Astrocyte (in vitro differentiated cells and primary cell): ENCODE measurements at places on chromosomes 11 and 22. TPM values are rescaled to one million over a fixed set of nuclear protein-coding genes. Genes with fewer than 3 reads are reported as not detected.
A peak's percentile ranks its signal among the peaks of the same experiment; 100 is the strongest.

DNA sequence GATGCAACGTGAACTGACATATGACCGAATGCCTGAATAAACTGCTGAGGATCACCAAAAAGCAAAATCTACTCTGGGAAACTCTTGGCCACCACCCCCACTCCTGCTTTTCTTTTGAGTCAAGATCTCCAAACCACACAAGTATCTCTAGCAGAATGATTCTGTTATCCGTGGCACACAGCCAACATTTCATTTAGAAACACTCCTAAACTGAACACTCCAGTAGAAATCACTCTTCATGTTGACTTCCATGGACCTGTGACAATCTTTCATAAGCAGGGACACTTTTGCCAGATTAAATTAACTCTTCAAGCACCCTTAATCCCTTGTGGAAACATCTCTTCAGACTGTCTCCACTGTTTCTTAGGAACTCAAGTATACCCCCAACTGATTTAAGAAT, 44.4 kb downstream of the VSIG10L2 start:
- H3K4me1 ChIP-seq, result peaks cover 10% of the 10 kb centered on the region
- no peak overlapping the region for H3K4me3 ChIP-seq
- no peaks in the 10 kb centered on the region for H3K27me3 ChIP-seq
- H3K36me3 ChIP-seq, result no peaks in the 10 kb centered on the region
- peak; percentile 82 for DNase-seq

- DNase-seq, result no peak
- no peaks in the 10 kb centered on the region for H3K4me1 ChIP-seq
These were observed 15.6 kb downstream of the ZBED4 start for GRCh38 chr22:49869086-49869830.

- H3K36me3 ChIP-seq, result no peaks in the 10 kb centered on the region
- DNase-seq, result no peak
- no peaks in the 10 kb centered on the region for H3K27me3 ChIP-seq
- peak overlapping the region; percentile 89 for H3K27ac ChIP-seq
- H3K4me3 ChIP-seq, result peak overlapping the region; percentile 78
These were observed 420 bp upstream of the TRIM44 start for GRCh38 chr11:35662061-35662648.

- H3K4me3 ChIP-seq, result no peak overlapping the region
- H3K4me1 ChIP-seq, result peaks cover 12% of the 10 kb centered on the region
- no peak overlapping the region for H3K27ac ChIP-seq
- no peak for DNase-seq
- no peaks in the 10 kb centered on the region for H3K27me3 ChIP-seq
- peaks cover 2% of the 10 kb centered on the region for H3K36me3 ChIP-seq
These were observed 2.4 kb downstream of the UCP2 start for GRCh38 chr11:73980001-73980961.

GRCh38 chr11:134797411-134798089, 385.5 kb upstream of the B3GAT1 start:
- no peak overlapping the region for H3K4me3 ChIP-seq
- no peaks in the 10 kb centered on the region for H3K4me1 ChIP-seq

GRCh38 chr11:23473782-23474181, 613.5 kb upstream of the CCDC179 start:
- no peaks in the 10 kb centered on the region for H3K36me3 ChIP-seq
- no peak overlapping the region for H3K27ac ChIP-seq
- no peaks in the 10 kb centered on the region for H3K4me1 ChIP-seq
- DNase-seq, result peak; percentile 35
- no peak overlapping the region for H3K4me3 ChIP-seq
- no peaks in the 10 kb centered on the region for H3K27me3 ChIP-seq

GRCh38 chr11:266676-267439, 11.3 kb upstream of the NLRP6 start:
- H3K36me3 ChIP-seq, result no peaks in the 10 kb centered on the region
- H3K4me1 ChIP-seq, result no peaks in the 10 kb centered on the region
- no peak overlapping the region for H3K27ac ChIP-seq
- H3K4me3 ChIP-seq, result no peak overlapping the region
- peaks cover 4% of the 10 kb centered on the region for H3K27me3 ChIP-seq

Gene OR6A2
- 0.09 TPM in 1 of 2 replicates, not detected in the other for total RNA-seq

Gene CDC45
- 1.3 and 2.1 TPM in 2 replicates for total RNA-seq

Gene LARGE2
- 0.36 and 1.1 TPM in 2 replicates for total RNA-seq

Gene APOC3
- total RNA-seq, result not detected in 2 replicates

Gene TRIM51
- not detected in 2 replicates for total RNA-seq

Gene CHRM1
- not detected in 2 replicates for total RNA-seq

Gene MUC5B
- total RNA-seq, result not detected in 2 replicates
